Small intestine (tissue), 16 donors: ENCODE measurements at places on chromosomes 13 and 19. TPM values are rescaled to one million over a fixed set of nuclear protein-coding genes. Genes with fewer than 3 reads are reported as not detected.

GRCh38 chr13:98877936-98878335, 99.9 kb downstream of the DOCK9 start:
- no peaks in the 10 kb centered on the region for H3K4me1 ChIP-seq
- peaks cover 63% of the 10 kb centered on the region for H3K36me3 ChIP-seq
- no peak for DNase-seq
- H3K27me3 ChIP-seq: no peaks in the 10 kb centered on the region

- DNase-seq: no peak
- H3K27me3 ChIP-seq: no peaks in the 10 kb centered on the region
- H3K36me3 ChIP-seq: no peaks in the 10 kb centered on the region
- H3K4me1 ChIP-seq: peaks cover 3% of the 10 kb centered on the region
- peak overlapping the region; percentile 6 for H3K27ac ChIP-seq
Measured at GRCh38 chr13:74062933-74063332, 71.3 kb downstream of the KLF12 start.

DNA sequence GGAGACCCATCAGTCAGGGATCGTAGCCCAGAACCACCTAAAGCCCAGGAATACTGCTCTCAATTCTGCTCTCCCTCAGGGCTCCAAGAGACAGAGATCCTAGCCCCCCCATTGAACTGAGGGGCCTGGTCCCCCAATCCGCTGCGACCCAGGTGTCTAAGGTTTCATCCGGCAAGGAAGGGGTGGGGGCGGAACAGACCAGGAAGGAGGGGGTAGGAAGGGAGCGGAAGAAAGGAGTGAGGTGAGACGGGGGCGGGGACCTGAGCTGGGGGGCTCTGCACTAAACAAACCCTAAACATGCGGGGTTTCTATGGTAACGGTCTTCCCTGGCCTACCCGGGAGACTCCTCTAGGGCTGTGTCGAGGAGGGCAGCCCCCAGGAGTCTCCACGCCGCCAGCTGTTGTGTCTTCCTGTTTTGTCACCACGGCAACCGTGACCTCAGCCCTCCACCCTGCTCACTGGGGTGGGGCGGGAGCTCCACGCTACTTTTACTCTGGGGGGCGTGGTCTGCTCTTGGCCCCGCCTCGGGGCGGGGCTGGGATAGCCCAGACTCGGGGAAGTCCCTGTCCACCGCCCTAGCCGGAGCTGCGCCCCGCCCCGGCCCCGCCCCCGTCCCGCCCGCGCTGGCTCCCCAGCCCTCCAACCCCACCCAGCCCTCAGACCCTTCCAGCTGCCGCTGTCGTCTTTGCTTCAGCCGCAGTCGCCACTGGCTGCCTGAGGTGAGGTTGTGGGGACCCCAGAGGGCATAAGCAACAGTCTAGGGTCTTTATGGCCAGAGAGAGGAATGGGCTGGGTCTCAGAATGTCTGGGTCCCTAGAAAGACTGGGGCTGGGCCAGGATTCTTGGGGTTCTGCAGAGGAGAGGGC, at the start of gene MYADM:
MYADM (plus strand) TSS at position 659 of the 866 bp plus-strand sequence. CDS start 5,647 bp downstream, outside the sequence.
- peaks cover 31% of the 10 kb centered on the region for H3K4me1 ChIP-seq
- H3K4me3 ChIP-seq: peak within 1 kb of the TSS; percentile 65
- H3K27ac ChIP-seq: peak within 1 kb of the TSS; percentile 66
- H3K36me3 ChIP-seq: peaks cover 10% of the 10 kb centered on the region
- H3K27me3 ChIP-seq: no peaks in the 10 kb centered on the region

DNA sequence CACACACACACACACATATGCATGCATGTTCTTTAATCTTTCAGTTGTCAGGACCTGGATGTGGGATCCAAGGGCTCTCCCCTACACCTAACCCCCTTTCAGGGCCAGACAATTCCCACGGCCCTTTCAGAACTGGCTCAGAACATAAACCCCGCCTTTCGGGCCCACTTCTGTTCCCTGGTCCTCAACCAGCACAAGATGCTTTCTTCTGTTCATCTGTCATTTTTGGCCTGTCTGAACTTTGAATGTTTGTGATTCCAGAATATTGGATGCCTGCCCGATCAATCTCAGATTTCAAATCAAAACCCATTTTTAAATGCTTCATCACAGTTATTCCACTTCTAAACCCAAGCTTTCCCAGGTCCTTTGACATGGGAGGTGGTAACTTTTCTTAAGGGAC, 167.3 kb downstream of the USP12 start:
- no peak overlapping the region for H3K27ac ChIP-seq
- no peak for DNase-seq
- H3K36me3 ChIP-seq: no peaks in the 10 kb centered on the region
- no peaks in the 10 kb centered on the region for H3K27me3 ChIP-seq
- peaks cover 3% of the 10 kb centered on the region for H3K4me1 ChIP-seq

GRCh38 chr13:42377640-42378382, 105.9 kb downstream of the AKAP11 start:
- H3K27ac ChIP-seq: no peak overlapping the region
- H3K36me3 ChIP-seq: no peaks in the 10 kb centered on the region
- no peak overlapping the region for H3K4me3 ChIP-seq

- DNase-seq: no peak
- no peak overlapping the region for H3K4me3 ChIP-seq
- no peak overlapping the region for H3K27ac ChIP-seq
- H3K4me1 ChIP-seq: no peaks in the 10 kb centered on the region
- H3K27me3 ChIP-seq: no peaks in the 10 kb centered on the region
- no peaks in the 10 kb centered on the region for H3K36me3 ChIP-seq
Measured at GRCh38 chr13:57932061-57932460, 300.5 kb downstream of the PCDH17 start.

GRCh38 chr19:43872547-43873336, 45.6 kb downstream of the ZNF283 start:
- DNase-seq: no peak
- no peaks in the 10 kb centered on the region for H3K27me3 ChIP-seq
- H3K27ac ChIP-seq: no peak overlapping the region
- no peaks in the 10 kb centered on the region for H3K36me3 ChIP-seq
- H3K4me3 ChIP-seq: no peak overlapping the region

GRCh38 chr19:6481541-6482342, at the start of gene DENND1C:
Gene DENND1C (minus strand): TSS chr19:6481787. CDS start chr19:6481695, 92 bp downstream.
- H3K4me1 ChIP-seq: peaks cover 5% of the 10 kb centered on the region
- DNase-seq: peak; percentile 28
- peak within 1 kb of the TSS; percentile 18 for H3K4me3 ChIP-seq
- H3K27ac ChIP-seq: peak within 1 kb of the TSS; percentile 67
- H3K36me3 ChIP-seq: no peaks in the 10 kb centered on the region

The PEAK3 gene
- polyA plus RNA-seq: not detected

The CALR3 gene
- not detected for polyA plus RNA-seq

The LILRB5 gene
- 6.3 TPM for polyA plus RNA-seq
